ENCODE measurements at places on chromosomes 16 and 17. TPM values are rescaled to one million over a fixed set of nuclear protein-coding genes. Genes with fewer than 3 reads are reported as not detected.
A peak's percentile ranks its signal among the peaks of the same experiment; 100 is the strongest.

The KRT23 gene
- 577 TPM for total RNA-seq

The TP53TG3D gene
- not detected for total RNA-seq

The ERN2 gene
- 2.4 TPM for total RNA-seq

The VAT1 gene
- 329 TPM for total RNA-seq

The CCL2 gene
- total RNA-seq: 13.1 TPM

The P2RX1 gene
- 0.56 TPM for total RNA-seq

The ZFP3 gene
- total RNA-seq: 1.2 TPM

The CCL3 gene
- total RNA-seq: 0.79 TPM

The FAM83G gene
- 298 TPM for total RNA-seq

The CCL23 gene
- total RNA-seq: 11.2 TPM

- no peak for DNase-seq
Observed at GRCh38 chr17:49896222-49896621, 48.4 kb upstream of the TAC4 start.

DNA sequence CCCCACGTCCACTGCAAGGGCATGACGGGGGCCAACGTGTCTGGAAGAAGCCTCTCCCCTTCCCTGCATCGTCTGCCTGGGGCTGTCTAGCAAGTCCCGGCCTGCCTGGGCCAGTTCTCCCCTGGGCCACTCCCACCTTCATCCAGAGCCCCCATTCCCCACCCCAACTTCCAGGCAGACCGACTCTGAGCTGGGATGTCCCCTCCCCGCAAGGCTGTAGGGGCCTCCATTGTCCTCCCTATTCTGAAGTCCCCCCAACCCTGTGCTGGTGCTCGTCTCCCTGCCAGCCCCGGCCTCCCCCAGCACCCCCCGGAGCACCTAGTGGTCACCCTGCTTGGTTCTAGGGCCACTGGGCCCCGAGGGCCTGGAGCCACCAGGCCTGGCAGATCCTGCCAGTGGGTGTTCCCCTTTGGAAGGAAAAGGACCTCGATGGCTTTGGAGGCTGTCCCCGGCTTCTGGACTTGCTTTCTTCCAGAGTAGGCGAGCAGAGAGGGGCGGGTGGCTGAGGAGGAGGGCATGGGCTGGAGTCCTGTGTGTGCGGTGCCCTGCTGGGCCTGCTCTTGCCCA is 4.8 kb downstream of the GLIS2 start:
- no peak for DNase-seq

GRCh38 chr17:59811209-59811608 is 81.5 kb downstream of the TUBD1 start:
- DNase-seq: no peak

DNA sequence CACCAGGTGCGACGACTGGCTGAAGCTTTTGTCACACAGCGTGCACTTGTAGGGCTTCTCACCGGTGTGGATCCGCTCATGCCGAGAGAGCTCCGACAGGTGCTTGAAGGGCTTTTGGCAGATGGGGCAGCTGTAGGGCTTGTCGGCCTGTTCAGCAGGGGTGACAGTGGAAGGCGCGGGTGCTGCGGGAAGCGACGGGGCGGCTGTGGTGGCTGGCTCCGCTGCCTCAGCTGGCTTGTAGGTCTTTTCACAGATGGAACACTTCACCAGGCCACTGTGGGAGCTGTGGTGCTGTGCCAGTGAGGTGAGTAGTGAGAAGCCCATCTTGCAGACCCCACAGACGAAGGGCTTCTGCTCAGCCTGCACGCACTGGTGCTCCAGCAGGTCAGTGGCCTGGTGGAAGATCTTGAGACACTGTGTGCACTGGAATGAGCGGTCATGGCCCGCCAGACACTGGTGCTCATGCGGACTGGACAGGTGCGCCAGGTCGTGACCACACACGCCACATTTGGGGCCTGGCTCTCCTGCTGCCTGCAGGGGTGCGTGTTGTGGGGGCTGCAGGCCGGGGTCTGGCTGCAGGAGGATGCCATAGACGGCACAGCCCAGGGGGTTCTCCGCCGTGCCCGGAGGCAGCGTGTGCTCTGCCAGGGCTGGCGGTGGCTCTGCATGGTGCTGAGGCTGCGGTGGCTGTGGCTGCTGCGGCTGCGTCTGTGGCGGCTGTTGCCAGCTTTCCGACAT is 2.8 kb downstream of the ZNF319 start:
- DNase-seq: no peak

DNA sequence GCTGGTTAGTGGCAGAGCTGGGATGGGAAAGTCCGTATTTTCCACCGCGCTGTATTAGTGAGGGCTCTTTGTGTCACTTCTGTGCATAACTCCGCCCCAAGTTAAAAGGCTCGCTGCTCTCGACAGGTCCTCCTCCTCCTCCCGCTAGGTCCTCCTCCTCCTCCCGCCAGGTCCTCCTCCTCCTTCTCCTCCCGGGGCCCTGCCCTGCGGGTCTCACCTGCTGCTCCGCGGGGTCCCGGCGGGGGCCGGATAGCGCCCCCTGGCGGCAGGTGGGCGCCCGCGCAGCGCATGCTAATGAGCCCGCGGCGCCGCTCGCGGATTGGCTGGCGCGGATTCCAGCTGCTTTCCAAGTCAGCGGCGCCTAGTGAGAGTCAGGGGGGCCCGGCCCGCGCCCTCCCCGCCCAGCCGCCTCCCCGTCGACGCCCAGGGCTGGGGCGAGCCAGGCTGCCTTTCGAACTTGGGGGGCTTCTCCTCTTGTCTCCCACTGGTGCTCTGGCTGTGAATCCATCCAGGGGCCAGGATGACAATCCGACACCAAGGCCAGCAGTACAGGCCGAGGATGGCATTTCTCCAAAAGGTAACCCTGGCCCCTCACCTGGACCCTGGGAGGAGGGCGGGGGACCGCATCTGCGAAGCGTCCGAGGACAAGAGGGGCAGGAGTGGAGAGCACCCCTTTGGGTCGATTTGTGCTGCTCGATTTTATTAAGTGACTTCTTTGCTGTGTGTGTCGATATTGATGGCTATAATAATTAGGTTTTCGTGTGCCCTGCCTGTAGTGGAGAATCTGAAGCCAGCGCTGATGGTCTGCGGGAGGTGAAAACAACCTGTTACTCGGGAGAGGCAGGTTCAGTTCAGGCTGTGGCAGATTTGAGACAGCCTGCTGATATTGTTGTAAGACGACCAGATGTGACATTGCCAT is at the start of gene RGS9:
Gene RGS9 (plus strand): TSS at position 350 of the 919 bp plus-strand sequence. CDS start 171 bp downstream, at position 521.
- peak; percentile 97 for DNase-seq

- no peak for DNase-seq
Observed at GRCh38 chr16:66006485-66006884, 360.0 kb upstream of the CDH5 start.

DNA sequence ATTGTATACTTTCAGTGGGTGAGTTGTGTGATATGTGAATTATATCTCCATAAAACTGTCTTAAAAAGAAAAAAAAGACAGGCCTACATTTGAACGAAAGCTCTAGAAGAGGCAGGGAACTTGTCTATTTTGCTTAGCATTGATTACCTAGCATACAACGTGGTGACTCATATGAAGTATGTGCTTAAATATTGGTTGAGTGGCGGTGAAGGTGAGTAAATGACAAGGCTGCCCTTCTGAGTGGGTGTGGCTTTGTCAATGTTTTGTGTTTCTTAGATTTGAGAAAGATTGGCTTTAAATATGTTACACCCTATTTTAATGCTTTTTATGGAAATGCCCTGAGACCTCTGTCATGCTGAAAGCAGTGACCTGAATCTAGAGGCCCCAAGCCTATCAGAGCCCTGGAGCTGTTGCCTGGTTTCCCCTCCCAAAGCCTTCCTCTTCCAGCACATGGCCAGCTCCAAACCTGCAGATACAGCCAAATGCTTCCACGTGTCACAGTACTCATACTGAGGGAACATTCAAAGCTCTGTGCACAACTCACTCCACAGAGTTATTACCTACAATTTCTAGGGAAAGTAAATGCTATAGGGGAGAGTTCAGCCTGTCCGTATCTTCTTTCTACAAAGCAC is 260.0 kb downstream of the PHKB start:
- no peak for DNase-seq

GRCh38 chr17:44086364-44087311 is 16.1 kb downstream of the G6PC3 start:
- no peak for DNase-seq

GRCh38 chr16:2299915-2300192 is 31.9 kb upstream of the RNPS1 start:
- DNase-seq: no peak

DNA sequence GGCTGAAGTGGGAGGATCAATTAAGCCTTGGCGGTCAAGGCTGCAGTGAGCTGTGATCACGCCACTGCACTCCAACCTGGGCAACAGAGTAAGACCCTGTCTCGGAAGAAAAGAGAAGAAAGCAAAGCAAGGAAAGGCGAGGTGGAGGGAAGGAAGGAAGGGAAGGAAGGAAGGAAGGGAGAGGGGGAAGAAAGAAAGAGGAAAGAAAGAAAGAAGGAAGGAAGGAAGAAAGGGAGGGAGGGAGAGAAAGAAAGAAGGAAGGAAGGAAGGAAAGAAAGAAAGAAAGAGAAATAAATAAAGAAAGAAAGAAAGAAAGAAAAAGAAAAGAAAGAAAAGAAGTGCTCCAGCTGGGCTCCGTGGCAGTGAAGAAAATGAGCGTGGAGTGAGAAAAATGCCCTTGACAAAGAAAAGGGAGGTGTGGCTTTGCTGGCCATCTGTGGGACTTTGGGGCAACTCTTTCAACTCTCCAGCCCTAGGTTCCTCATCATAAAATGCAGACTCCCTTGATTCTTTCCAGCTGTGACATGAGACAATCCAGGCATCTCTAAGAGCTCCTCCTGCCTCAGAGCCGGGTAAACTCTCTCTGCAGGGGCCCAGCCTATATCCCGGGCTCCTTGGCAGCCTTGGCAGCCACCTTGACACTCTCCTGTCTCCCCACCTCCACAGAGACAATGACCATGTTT is 2.4 kb downstream of the GSDMA start:
- DNase-seq: no peak

DNA sequence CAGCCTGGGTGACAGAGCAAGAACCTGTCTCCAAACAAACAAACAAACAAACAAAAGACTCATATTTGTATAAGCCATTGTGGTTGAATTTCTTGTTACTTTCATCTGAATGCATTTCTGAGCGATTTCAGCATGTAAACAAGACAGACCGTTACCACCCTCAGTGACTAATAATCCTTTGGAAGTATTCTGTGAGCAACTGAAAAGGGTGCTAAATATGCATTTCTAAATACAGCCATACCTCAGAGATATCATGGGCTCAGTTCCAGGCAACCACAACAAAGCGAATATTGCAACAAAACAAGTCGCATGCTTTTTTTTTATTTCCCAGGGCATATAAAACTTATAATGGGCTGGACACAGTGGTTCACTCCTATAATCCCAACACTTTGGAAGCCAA is 109.0 kb downstream of the USP31 start:
- DNase-seq: no peak

- no peak for DNase-seq
Observed at GRCh38 chr16:28497861-28498599, 3.6 kb downstream of the APOBR start.

- no peak for DNase-seq
Observed at GRCh38 chr16:10178080-10178479, 4.1 kb downstream of the GRIN2A start.

- no peak for DNase-seq
Observed at GRCh38 chr16:80591071-80591915, 50.5 kb downstream of the DYNLRB2 start.

DNA sequence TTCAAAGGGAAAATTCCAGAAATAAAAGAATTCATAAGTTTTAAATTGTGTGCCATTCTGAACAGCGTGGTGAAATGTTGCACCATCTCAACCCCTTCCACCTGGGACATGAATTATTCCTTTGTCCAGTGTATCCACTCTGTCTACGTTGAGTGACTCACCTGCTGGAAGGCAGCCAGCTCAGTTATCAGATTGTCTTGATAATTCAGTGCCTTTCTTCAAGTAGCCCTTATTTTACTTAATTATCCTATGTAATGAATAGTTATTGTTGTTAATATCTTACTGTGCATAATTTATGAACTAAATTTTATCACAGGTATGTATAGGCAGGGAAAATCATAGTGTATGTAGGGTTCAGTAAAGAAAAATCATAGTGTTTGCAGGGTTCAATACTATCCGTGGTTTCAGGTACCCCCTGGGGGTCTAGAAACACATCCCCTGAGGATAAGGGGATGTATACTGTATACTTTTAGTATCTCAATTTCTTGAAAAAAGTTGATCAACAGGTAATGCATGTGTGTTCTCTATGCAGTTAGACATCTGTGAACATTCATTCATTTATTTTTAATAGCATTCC is 7.7 kb upstream of the PCTP start:
- no peak for DNase-seq

GRCh38 chr17:42402117-42402516 is 13.9 kb upstream of the STAT3 start:
- DNase-seq: no peak

DNA sequence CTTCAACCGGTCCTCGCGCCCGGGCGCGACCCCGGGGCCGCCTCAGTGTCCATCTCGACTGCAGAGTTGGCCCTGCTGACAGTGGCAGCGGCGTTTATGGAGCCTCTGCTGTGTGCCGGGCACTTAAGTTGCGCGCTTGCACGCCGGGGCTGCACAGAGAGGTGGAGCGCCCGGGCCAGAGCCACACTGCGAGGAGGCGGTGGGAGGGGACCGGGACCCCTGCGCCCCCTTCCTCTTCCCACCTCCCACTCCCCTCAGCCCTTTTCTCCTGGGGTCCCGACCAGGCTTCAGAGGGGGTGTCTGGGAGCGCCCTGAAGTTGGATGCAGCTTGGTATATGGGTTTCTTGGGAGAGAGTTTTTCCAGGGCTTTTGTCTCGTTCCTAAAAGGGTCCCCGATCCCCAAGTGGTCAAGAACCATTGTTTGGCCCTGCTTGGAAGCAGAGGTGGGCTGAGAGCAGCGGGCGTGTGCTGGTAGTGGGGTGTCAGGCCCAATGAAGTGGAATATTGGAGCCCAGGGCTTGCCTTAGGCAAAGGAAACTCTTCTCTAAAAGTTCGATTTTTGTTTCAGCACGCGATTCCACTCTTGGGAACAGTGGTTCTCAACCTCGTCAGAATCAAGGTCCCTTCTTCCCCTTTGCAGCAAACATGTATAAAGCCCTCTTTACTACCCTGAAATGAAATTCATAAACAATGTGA is 605 bp downstream of the MRTFB start:
- DNase-seq: no peak

GRCh38 chr16:28610595-28611191 is 849 bp upstream of the SULT1A1 start:
- DNase-seq: no peak

DNA sequence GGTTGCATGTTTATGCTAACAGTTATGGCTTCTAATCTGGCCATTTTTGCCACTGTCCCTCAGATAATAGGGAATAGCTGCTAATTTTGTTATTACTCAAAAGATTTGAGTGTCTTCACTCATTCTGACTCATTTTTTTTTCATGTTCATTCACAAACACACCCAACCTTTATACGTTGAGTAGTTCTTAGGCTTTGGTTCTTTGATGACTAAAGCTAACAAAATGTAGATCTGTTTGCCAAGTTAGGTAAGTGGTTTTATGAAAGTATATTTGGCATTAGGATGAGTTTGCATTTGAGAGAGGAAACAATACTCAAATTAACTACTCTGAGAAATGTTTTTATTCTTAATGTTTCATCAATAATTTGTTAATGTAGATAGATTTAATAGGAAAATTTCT is 3.6 kb downstream of the MAP2K4 start:
- no peak for DNase-seq

GRCh38 chr17:7262935-7263800 is 890 bp upstream of the CLDN7 start:
- no peak for DNase-seq
